Right lobe of liver (tissue), 6 donors: ENCODE measurements at places on chromosomes 3 and 15. TPM values are rescaled to one million over a fixed set of nuclear protein-coding genes. Genes with fewer than 3 reads are reported as not detected.

DNA sequence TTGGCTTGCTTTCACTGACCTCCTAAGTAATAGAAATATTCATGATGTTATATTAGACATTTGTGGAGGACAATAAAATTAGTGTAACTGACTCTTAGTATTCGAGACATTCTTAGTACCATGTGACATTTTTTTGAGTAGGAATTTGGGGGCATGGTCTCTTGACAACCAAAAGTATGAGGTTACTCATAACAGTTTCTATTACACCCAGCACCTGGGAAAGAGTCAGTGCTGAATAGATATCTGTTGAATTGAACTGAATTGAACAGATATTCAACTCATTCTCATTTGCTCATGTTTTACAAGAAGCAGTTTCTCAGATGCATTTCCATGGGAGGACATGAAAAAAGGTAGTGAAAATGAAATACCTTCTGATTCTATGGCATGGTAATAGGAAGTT is 84.4 kb downstream of the CMSS1 start:
- DNase-seq: no peak

- DNase-seq: no peak
Observed at GRCh38 chr3:25830373-25831280, 40.7 kb downstream of the OXSM start.

DNA sequence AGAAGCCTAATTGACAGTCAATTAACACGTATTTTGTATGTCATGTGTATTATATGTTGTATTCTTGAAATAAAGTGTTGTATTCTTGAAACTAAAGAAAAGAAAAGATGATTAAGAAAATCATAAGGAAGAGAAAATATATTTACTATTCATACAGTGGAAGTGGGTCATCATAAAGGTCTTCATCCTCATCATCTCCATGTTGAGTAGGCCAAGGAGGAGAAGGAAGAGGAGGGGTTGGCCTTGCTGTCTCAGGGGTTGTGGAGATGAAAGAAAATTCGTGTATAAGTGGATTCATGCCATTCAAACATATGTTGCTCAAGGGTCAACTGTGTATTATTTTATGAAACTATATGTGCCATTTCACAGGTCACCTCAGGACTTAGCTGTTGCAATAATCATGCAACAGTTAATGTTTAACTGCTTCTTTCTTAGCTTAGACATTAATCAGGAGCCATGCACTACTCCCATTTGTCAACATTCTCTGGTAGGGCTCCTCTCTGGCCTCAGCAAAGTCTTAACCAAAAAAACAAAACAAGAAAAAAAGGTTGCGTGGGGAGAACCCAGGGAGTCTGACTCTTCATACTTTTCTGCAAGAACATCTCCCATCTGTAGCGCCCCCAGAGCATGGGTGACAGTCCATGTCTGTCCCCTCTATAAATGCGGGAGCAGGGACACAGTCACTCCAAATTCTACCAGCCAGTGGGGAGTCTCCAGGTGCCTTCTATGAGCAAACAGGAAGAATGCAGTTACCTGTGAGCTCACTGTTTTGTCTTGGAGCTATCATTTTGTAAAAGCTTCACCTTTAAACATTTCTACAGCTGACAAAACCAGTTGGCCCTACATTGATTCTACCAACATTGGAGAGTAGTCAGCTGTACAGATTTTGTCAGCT is 19.9 kb upstream of the LRRC2 start:
- no peak for DNase-seq

DNA sequence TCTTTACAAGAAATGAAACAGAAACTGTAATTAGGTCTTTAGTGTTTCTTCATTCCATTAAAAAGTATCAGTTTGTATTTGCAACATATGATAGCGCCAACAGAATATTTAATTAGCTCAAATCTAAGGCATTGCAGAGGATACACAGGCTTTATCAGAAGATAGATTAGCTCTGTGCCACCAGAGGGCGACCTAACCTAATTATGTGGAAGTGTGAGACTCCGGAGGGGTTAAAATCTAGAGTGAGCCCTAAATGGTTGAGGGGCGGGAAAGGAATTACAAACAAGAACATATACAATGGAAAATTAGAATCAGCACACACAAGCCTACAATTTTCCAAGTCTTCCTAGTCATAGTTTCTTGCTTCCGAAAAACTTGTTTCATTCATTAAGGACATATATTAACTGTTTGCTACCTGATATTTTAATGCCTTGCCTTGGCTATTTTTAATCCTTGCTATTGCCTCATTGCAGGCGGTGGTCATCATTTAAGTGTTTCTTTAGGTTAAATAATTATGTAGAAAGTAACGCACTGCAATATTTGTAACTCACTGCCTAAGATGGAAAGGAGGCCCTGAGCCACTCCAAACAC is 18.0 kb upstream of the RYR3 start:
- DNase-seq: no peak

DNA sequence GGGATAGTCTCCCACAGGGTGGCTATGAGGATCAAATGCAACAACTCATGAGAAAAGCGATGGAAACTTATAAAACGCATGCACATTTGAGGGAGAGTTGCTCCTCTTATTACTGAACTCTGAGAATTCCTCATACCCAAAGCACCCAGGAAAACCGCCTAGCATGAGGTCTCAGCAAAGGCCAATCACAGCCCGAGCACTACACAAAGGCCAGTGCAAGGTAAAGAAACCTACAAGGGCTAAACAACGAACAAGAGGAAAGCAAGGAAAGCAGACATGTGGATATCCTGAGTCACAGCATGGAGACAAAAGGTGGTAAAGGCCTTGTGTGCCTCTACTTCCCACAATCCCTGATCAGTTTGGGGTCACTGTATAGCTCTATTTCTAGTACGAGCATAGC is 7.1 kb downstream of the RAB43 start:
- DNase-seq: no peak

DNA sequence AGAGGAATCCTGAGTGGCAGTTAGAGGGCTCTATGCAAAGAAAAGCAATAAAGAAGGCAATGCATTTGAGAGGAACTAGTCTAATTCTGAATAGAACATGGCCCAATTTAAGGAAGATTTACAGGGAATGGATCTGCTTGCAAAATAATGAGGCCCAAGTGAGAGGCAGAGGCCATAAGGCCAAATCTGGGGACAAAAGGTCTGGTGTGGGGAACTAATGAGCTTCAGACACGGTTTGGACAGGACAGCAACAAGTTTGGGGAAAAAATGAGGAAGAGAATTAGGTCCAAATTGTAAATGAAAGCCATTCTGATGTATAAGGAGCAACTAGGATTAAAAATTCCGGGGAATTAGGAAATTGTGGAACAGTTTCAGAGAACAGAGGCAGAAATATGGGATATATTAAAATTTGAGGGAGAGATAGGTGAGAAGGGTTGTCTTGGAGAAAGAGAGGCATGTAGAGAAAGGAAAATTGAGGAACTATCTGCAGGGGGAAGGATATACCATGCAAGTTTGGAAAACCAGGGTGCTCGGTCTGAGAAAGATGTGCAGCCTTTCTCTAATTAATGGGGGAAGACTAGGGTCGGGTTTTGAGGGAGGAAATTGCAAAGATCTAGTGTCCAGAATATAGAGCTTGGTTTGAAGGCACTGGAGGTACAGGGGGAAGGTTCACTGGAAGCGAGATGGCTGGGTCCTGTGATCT is 73.8 kb downstream of the RBPMS2 start:
- no peak for DNase-seq

DNA sequence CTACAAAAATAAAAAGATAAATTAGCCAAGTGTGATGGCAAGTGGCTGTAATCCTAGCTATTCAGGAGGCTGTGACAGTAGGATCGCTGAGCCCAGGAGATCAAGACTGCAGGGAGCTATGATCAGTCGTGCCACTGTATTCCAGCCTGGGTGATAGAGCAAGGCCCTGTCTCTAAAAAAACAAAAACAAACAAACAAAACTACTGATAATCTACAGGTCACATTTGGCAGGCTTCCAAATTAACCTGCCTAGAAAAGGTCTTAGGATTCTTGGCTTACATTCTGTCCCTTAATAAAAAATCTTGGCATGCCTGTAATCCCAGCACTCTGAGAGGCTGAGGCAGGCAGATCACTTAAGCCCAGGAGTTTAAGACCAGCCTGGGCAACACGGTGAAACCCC is 33.4 kb upstream of the SETD2 start:
- no peak for DNase-seq

- no peak for DNase-seq
Observed at GRCh38 chr15:94542391-94542790, 311.0 kb downstream of the MCTP2 start.

GRCh38 chr3:37577697-37578096 is 284.0 kb upstream of the CTDSPL start:
- no peak for DNase-seq

- DNase-seq: no peak
Observed at GRCh38 chr3:115549071-115549470, 74.2 kb upstream of the GAP43 start.

DNA sequence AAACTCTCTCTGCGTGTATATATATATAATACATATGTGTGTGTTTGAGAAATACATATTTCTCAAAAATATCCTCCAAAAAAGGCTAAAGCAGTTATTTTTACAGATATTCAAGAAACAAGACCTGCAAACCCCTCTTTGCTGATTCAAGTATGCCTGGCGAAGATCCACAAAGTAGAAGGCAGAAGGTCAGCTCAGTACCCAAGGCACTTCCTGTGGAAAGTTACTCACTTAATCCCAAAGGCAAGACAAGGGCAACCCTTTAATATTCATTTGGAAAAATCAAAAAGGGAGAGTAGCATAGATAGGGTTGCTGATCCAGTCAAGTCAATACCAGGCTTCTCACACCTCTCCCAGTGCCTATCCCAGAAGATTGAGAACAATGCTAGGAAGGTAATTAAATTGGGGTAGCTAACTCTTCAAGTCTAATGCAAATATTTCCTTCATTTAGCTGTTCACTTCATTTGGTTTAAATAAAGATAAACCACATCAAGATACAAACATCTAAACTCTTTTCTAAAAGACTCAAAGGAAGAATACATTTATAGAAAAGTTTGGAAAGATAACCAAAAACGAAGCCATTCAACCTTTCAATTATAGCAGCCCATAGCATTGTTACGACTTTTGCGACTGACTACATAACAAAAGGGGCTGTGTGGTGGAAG is 7.2 kb downstream of the COX17 start:
- DNase-seq: no peak

GRCh38 chr3:39524107-39524506 is 56.6 kb downstream of the MOBP start:
- no peak for DNase-seq

GRCh38 chr15:67190326-67190725 is 64.1 kb downstream of the AAGAB start:
- DNase-seq: no peak

DNA sequence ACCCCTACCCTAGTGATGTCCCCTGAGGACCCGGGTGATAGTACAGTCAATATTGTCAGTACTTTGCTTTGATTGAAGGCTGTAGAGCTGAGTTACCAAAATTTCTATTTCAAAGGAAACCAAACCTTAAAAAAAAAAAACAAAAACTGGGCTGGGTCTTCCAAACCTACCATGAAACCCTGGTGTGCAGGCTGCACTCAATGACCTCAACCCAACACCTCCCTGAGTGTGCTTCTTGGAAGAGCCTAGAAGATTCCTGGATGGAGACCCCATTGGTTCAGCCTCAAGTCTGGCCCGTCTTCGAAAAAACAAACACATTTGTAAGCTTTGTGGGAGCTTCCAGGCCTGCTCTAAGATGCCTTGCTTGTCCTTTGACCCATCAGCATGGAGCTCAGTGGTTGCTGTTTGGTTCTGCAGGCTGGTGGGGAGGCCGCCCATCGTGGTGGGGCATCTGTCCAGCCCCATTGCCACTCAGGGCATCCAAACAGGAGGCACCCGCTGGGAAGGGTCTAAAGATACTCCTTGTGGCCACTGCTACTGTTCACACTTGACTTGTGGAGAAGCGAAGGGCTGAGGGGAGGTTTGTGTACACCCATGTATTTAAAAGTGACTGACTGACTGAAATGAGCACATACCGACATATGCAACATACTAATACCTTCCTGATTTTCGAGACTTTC is 32.2 kb downstream of the CRTAP start:
- no peak for DNase-seq

DNA sequence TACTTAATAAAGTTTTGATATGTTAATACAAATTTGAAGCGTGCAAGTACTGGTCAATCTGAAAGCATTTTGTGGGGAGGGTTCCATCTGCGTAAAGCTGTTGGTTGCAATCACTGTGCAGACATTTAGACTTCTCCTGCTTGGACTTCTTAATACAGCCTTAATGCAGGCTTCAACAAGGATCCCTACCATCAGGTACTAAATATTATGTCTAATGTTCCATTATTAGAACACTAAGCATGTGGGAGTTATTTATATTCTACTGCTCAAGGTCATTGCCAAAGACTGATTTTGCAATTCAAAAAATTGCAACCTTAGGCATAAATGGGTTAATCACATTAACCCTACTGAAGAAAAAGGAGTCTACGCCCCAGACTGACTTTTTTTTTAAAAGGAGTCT is 73.9 kb upstream of the MYO5C start:
- no peak for DNase-seq

- DNase-seq: no peak
Observed at GRCh38 chr3:149131589-149131988, 2.2 kb downstream of the HPS3 start.

DNA sequence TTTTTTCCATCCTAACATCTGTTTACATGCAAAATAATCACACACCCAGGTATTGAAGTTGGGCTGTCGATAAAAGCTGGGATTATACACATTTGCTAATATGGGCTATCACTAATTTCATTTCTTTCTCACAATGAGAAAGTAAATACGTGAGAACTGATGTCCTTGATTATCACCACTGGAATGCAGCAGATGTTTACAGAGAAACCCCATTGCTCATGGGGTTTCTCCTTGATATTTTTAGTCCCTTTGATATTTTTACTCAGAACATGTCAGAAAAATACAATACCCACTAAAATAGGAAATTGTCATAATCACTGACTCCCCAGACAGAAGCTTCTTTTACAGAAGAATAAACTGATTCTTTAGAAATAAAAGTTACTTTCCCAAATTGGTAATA is 535.1 kb upstream of the CCDC54 start:
- no peak for DNase-seq

GRCh38 chr3:153431076-153431475 is 269.1 kb downstream of the RAP2B start:
- DNase-seq: no peak

GRCh38 chr3:188796122-188796631 is 375.6 kb upstream of the TPRG1 start:
- no peak for DNase-seq

DNA sequence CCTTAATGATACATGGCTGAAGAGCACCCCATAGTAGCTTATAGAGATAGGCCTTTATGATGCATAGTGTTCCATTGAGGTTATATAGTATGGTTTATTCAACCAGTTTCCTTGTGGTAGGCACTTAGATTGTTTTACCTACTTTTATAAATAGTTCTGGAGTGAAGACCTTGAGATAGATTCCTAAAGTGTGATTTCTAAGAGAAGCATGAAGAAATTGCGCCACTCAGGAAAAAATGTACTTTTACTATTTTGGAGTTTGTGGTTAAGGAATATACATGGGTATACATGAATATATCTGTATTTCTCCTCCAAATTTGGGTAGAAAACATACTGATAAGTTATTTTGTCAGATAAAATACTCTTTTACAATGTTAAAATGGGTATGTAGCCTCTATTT is 70.5 kb downstream of the CHD2 start:
- DNase-seq: no peak

- peak; percentile 82 for DNase-seq
Observed at GRCh38 chr3:58471025-58471887, 20.6 kb upstream of the KCTD6 start.

The NR2E3 gene
- total RNA-seq: not detected

The EPHB1 gene
- total RNA-seq: 10.9 TPM

The CTXN2 gene
- total RNA-seq: not detected

The FRMD4B gene
- 13.9 TPM for total RNA-seq

The IDH3A gene
- total RNA-seq: 34.4 TPM

The EIF2A gene
- 76.7 TPM for total RNA-seq

The THRB gene
- total RNA-seq: 16.5 TPM

The MFGE8 gene
- total RNA-seq: 18.7 TPM

The TRPM1 gene
- total RNA-seq: not detected

The MCF2L2 gene
- 0.17 TPM for total RNA-seq

The UBE3A gene
- 47.3 TPM for total RNA-seq
